ENCODE measurements at places on chromosomes 3 and 15.
A peak's percentile ranks its signal among the peaks of the same experiment; 100 is the strongest.

DNA sequence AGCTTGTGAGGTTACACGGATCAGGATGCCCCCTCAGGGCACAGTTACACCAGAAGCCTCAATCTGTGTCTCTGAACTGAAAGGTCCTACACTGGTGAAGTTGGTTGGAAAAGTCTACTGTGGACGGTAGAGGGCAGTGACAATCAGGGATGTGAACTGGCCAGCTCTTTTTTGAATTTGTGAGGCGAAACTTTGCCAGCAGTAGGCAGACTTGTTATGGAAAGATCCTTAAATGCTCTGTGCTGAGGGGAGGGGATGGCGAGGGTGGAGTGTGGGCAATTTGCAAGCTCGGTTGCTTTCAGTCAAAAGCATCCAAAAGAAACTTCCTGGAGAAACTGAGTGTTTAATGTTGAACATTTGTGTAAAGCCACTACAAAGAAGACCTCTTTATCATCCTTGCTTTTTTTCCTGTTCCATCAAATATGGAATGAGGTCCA lies 127.4 kb upstream of the ABHD17C start:
- peak; percentile 54 for DNase-seq

DNA sequence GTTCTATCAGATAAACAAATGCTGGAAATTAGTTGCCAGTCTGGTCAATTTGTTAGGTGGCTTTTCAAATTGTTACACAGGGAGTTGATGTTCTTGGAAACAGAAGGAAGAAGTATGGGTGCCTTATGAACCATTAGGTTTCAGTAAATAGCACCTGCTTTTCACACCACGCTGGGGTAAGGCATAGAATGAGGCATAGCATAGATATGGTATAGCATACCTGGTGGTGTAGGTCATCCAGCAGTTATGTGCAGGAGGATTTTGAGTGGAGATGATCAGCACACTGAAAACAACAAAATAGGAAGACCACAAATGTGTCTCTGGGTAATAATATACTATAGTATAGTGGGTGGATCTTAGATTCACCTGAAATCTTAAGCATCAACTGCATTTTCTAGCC lies 121.4 kb downstream of the GMPS start:
- DNase-seq = no peak

- DNase-seq = peak; percentile 98
Measured at GRCh38 chr15:70494852-70495571, 268.3 kb downstream of the UACA start.

- DNase-seq = no peak
Measured at GRCh38 chr3:145182196-145182911, 978.6 kb downstream of the PLOD2 start.

GRCh38 chr3:194871143-194871863 lies 185.6 kb downstream of the FAM43A start:
- peak; percentile 83 for DNase-seq

- DNase-seq = no peak
Measured at GRCh38 chr3:140303875-140304274, 368.9 kb downstream of the CLSTN2 start.

GRCh38 chr15:89805241-89806209 lies 9.1 kb downstream of the ANPEP start:
- no peak for DNase-seq

GRCh38 chr3:117297065-117297464 lies 587.5 kb downstream of the TUSC7 start:
- no peak for DNase-seq

- DNase-seq = no peak
Measured at GRCh38 chr15:63793046-63793483, 40.7 kb downstream of the HERC1 start.

- no peak for DNase-seq
Measured at GRCh38 chr15:49620199-49620598, 419 bp downstream of the FAM227B start.

- DNase-seq = no peak
Measured at GRCh38 chr15:78362716-78363380, 22.7 kb downstream of the CRABP1 start.

DNA sequence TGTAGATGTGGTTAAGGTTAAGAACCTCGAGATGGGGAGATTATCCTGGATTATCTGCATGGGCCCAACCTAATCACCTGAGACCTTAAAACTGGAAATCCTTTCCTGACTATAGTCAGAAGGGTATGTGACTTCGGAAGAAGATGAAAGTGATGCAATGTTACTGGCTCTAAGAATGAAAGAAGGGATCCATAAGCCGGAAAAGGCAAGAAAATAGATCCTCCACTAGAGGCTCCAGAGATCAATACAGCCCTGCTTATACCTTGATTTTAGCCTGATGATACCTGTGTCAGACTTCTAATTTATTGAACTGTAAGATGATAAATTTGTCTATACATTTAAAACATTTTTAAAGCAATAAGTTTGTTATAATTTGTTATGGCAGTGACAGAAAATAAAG lies 21.5 kb upstream of the GASK1A start:
- no peak for DNase-seq

GRCh38 chr15:96038650-96039049 lies 291.9 kb upstream of the NR2F2 start:
- no peak for DNase-seq

DNA sequence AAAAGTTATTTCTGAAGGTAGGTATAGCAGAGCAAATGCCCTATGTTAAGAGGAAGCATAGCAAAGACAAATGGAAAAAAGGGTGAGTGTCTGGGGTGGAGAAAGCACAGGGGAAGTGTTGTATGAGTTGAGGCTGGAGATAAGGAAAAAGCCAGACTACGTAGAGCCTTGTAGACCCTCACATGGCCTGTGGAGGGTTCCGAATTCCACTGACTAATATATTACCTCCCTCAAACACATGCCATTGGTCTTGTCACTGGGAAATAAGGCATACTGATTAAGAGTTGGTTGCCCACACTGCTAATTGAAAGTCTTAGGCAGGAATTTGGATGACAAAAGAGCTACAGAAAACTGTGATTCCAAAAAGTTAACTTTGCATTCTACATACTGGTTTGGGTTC lies 65.2 kb downstream of the TRAT1 start:
- no peak for DNase-seq

GRCh38 chr15:99279827-99280226 lies 28.5 kb downstream of the LRRC28 start:
- DNase-seq = no peak

- DNase-seq = no peak
Measured at GRCh38 chr15:99359769-99360168, 108.5 kb downstream of the LRRC28 start.

- DNase-seq = no peak
Measured at GRCh38 chr3:167225821-167226220, 154.3 kb downstream of the ZBBX start.

DNA sequence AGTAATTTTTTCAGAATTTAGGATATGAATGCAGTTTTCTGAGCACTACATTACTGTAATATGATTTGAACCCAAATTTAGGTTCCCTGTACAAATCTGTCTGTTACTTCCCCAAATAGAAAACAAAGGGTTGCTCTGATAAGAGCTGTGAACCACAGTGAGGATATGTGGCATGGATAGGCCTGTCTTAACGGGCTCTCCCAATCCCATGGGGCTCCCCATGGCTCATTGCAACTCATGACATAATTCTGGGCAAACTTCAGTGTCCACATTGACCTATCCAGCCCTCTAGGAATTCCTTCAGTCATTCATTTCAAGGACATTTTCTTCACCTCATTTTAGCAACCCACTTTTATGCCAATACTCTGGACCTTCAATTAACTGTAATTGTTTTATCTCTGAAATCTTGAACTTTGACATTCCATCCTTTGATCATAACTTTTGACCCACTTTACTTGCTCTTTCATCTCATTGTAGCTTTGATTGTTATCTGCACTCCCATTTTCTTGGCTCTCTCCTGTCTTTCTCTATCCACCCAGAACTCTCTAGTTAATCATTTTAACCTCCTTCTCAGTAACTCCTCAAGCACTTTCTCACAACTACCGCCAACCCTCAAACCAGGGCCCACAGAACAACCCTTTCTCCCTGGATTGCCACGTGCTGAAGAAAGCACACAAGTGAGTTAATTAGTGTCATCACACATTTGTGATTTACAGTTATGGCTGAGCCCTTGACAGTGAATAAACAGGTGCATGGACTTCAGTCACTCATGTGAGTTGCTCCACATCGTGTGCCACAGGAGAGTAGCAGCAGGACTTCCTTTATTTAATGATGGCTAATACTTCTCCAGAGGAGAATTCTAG lies 94.9 kb upstream of the AADACL2 start:
- DNase-seq = no peak

GRCh38 chr3:128016502-128016901 lies 35.7 kb upstream of the SEC61A1 start:
- DNase-seq = no peak

DNA sequence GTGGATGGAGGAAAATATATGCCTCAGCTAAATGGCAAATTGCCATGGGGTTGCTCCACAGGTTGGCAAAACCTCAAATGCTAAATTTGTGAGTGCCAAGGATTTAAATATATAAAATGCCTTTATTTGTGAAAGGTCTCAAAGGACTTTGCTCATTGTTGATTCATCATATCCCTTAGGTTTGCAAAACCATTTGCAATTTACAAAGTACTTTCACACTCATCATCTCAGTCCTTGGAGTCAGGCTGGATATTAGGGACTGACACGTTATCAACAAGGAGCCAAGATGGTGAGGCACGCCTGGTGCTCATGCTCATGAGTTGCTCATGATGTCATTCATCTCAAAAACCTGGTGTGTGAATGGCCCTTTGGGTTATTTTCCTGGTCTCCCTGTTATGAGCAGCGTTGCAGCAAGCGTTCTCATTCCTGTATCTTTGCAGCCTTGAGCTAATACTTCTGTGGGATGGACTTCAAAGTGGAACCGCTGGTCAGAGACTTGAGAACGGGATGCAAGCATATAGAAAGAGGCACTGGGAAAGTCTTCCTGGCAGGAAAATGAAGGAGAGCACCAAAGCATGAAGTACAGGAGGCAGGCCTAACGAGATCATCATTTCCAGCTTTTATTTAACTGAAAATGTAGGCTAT lies 66.0 kb downstream of the MYO1E start:
- no peak for DNase-seq

GRCh38 chr15:34754674-34755418 lies at the start of gene GJD2:
GJD2 (minus strand) TSS chr15:34754998; CDS start chr15:34754488, 510 bp downstream.
- DNase-seq = no peak

GRCh38 chr15:87394676-87395075 lies 861.9 kb downstream of the NTRK3 start:
- no peak for DNase-seq

DNA sequence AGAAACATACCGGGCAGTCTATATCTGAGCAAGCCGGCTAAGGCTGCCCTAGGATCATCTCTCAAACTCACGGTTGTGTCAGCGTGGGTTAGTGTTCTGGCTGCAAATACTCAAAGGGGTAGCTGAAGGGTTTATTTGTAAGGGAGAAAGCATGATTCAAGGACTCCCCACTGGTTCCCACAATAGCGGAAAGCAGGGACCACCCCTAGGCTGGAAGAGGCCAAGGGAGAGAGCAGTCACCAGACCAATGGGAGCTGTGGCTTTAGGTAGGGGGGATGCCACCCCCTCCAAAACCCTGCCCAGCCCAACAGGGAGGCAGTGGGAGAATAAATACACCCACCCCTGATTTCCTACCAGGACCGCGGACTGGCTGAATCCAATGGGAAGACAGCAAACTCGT lies 7.3 kb upstream of the LMCD1 start:
- DNase-seq = no peak

DNA sequence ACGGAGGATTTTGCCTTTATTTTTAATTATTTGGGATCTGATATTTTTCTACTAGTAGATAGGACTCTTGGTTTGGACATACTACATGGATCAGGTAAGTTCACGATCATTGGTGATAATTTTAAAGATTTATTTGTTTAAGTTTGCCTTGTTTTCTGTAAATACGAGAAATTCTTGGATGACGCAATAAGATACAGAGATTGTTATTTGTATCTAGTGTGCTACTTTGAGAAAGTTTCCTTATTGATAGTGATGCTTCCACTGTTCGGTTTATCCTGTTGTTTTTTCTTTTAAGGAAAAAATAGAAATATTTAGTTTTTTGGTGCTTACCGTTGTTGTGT lies 577 bp downstream of the CHD2 start:
- DNase-seq = no peak

- no peak for DNase-seq
Measured at GRCh38 chr3:193388361-193388760, 9.8 kb upstream of the ATP13A5 start.

DNA sequence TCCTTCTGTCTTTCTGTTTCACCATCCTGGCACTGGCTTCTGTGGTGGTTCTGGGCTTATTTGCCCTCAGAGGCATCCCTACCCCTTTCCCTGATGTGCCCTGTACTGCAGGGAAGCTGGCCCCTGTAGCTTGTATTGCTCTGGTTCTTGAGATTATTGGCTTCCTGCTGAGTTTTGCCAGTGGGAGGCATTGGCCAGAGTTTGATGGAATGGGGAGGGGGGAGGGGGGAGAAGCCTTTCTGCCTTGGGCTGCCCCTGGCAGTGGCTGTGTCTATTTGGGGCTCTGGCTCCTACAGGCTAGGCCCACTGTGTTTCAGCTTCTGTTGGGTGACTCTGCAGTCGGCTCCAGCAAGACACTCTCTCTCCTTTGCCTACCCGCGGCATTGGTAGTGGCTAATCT lies 41.6 kb upstream of the SEMA6D start:
- no peak for DNase-seq

- DNase-seq = no peak
Measured at GRCh38 chr3:108378153-108378951, 82.0 kb downstream of the HHLA2 start.

DNA sequence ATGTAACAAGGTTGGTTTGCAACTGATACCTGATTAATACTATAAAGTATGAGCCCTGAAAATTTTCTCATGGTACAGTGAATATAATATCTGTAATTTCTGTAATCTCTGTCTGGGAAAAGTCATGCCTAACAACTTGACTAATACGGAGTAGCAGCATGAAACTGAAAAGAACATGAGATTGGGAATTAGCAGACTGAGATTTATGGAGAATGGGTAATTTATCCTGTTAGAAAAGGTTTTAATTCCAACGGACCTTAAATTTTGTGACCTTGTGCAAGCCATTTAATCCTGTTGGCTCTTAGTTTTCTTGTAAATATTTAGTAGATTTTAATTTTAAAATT lies 90.2 kb upstream of the CMC1 start:
- no peak for DNase-seq

- no peak for DNase-seq
Measured at GRCh38 chr3:39292961-39293360, 13.1 kb upstream of the CX3CR1 start.

GRCh38 chr3:197349368-197349767 lies 51.0 kb upstream of the DLG1 start:
- DNase-seq = no peak

DNA sequence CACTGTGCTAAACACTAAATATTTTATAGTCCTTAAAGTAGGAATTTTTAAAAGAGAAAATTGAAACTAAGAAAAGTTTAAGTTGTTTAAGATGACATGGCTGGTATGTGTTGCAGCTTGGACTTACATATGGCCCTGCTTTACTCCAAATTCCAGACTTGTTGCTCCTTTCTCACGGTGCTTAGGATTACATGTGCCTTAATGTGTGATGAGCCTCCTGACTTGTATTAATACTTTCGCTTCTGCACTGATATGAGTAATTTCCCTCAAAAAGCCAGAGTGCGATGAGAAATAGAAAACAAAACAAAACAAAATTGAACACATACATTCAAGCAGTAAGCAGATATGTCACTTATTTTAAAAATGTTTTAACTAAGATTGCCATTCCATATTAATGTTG lies 250.2 kb downstream of the VGLL3 start:
- DNase-seq = no peak

- DNase-seq = no peak
Measured at GRCh38 chr3:123047062-123047319, 19.4 kb upstream of the SEMA5B start.

GRCh38 chr3:31853580-31853979 lies 127.5 kb downstream of the OSBPL10 start:
- DNase-seq = no peak

All from PC-9 (cell line).